Testis (tissue), 5 donors: ENCODE measurements at places on chromosomes 5 and 9.

DNA sequence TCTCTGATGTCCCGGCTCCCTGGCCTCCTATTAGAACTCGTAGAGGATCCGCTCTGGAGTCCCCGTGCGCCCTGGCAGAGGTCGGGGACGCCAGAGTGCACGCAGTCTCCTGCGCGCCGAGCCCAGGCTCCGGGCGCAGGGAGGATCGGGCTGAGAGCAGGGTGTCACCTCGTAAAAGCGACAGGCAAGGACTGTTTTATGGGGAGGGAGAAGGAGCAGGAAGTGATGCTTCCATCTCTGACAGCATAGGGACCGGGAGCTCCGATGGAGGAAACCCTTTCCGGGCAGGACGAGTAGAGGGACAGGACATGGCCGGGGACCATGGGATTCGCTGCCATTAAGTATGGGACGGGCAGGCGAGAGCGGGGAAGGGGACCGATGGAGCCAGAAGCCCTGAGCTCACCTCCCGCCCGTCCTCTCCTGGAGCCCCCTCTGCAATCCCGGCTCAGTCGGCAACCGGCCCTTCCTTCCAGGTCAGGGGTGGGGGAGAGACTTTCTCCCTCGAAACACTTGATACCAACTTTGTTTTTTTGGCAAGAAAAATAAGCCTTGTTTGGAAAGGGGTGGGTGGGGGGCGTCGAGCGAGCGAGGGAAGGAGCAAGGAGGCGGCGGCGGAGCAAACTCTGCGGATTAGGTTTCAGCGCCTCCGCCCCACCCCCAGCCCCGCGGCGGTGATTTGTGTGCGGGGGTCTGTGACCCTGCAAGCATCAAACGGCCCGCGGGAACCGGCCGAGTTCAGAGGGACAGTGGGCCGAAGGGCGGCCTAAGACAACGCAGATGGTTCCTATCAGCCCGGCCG, 12.6 kb downstream of the LMX1B start:
- peaks cover 13% of the 10 kb centered on the region for H3K4me1 ChIP-seq
- no peaks in the 10 kb centered on the region for H3K27me3 ChIP-seq
- H3K36me3 ChIP-seq: no peaks in the 10 kb centered on the region
- no peak for DNase-seq
- peak overlapping the region; percentile 29 for H3K4me3 ChIP-seq

GRCh38 chr9:99072040-99072394, 32.9 kb upstream of the TGFBR1 start:
- H3K36me3 ChIP-seq: no peaks in the 10 kb centered on the region
- H3K4me3 ChIP-seq: no peak overlapping the region
- no peaks in the 10 kb centered on the region for H3K27me3 ChIP-seq

GRCh38 chr9:97501177-97501971, at the start of gene TMOD1:
TMOD1 (plus strand) TSS chr9:97501666; CDS start chr9:97524189, 22,523 bp downstream.
- H3K27ac ChIP-seq: peak within 1 kb of the TSS; percentile 31
- H3K36me3 ChIP-seq: no peaks in the 10 kb centered on the region
- DNase-seq: peak; percentile 56
- no peaks in the 10 kb centered on the region for H3K27me3 ChIP-seq

- no peak for DNase-seq
- no peak overlapping the region for H3K27ac ChIP-seq
- no peaks in the 10 kb centered on the region for H3K27me3 ChIP-seq
These were observed 175.1 kb upstream of the PCSK5 start for GRCh38 chr9:75715360-75715759.

DNA sequence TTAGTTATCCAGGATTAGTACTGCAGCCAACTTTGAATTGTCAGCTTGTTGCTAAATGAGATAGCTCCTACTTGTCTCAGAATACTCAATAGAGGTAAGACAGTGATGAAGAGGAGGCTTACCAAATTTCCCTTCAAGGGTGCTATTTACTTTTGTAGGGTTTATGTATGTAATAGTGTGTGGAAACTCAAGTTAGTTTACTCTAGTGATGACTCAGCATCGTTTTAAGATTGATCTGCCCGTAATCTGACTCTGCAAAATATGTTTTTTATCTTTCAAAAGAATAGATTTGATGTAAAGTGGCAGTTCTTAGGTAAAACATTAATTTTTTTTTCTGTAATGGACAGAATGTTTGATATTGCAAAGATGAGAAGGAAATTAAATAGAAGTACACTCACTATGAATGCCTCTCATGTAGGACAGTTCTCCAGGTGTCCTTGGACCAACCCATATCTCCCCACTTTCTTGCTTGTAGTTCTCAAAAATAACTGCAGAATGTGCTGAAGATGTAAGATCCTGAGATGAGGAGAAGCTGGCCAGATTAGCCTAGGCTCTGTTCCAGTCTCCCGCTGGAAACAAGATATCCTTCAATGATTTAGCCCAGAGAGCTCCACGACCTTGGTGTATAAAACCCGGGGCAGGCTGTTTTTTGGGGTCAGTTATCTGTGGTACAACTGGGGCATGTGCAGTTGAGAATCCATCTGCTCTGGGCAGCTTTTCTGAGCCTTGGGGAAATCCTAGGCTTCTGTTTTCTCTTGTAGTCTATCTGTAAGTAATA, 24.4 kb upstream of the MROH2B start:
- peak overlapping the region; percentile 55 for H3K27ac ChIP-seq
- no peaks in the 10 kb centered on the region for H3K36me3 ChIP-seq
- no peaks in the 10 kb centered on the region for H3K27me3 ChIP-seq
- H3K4me3 ChIP-seq: no peak overlapping the region
- H3K4me1 ChIP-seq: peaks cover 13% of the 10 kb centered on the region
- DNase-seq: peak; percentile 72

DNA sequence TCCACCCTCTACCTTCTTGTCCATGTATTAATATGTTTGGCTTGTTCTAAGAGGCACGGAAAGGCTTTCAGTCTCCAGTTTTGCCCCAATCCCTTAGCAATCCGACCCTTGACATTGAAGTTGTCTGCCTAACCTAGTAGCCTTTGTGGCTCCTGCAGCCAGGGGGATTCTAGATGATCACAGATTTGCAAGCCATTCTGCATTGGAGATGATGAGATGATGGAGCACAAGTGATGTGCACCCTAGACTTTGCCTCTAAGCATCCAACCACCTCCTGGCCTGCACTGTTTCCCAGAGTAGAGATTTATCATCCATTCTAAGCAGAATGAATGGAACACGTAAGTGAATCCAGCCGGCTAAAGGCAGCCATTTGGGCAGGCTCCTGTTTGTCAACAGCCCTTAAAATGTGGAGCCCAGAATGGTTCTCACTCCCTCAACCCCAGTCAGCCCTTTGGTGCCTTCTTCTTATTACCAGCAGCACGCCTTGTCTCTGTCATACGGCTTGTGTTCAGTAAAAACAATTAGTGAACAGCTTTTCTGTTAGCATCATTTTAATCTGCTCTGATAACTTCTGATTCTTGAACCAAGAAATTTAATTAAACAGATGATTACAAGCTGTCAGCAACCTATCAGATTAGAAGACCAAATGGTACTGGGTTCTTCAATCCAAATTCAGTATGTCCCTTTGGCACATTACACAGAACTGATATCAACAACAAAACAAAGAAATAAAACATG, 5.7 kb upstream of the TRAF1 start:
- no peaks in the 10 kb centered on the region for H3K27me3 ChIP-seq
- H3K36me3 ChIP-seq: no peaks in the 10 kb centered on the region
- H3K4me1 ChIP-seq: peaks cover 47% of the 10 kb centered on the region
- H3K4me3 ChIP-seq: no peak overlapping the region
- peak overlapping the region; percentile 5 for H3K27ac ChIP-seq
- no peak for DNase-seq

- H3K4me1 ChIP-seq: no peaks in the 10 kb centered on the region
- DNase-seq: no peak
- no peak overlapping the region for H3K27ac ChIP-seq
- H3K4me3 ChIP-seq: no peak overlapping the region
These were observed 18.3 kb upstream of the IL13 start for GRCh38 chr5:132639706-132640130.

GRCh38 chr5:39815711-39816110, 390.9 kb upstream of the DAB2 start:
- no peak overlapping the region for H3K27ac ChIP-seq
- H3K4me3 ChIP-seq: no peak overlapping the region
- H3K36me3 ChIP-seq: no peaks in the 10 kb centered on the region
- DNase-seq: no peak

- no peak for DNase-seq
- no peak overlapping the region for H3K4me3 ChIP-seq
- no peaks in the 10 kb centered on the region for H3K4me1 ChIP-seq
- H3K36me3 ChIP-seq: no peaks in the 10 kb centered on the region
- H3K27me3 ChIP-seq: no peaks in the 10 kb centered on the region
These were observed 113.0 kb downstream of the SLF1 start for GRCh38 chr5:94731471-94731870.

GRCh38 chr9:85276741-85277140, 465.0 kb downstream of the AGTPBP1 start:
- DNase-seq: no peak
- H3K36me3 ChIP-seq: no peaks in the 10 kb centered on the region
- H3K4me3 ChIP-seq: no peak overlapping the region

GRCh38 chr9:127450243-127450760, 904 bp downstream of the RPL12 start:
- DNase-seq: peak; percentile 20
- H3K36me3 ChIP-seq: no peaks in the 10 kb centered on the region
- H3K4me1 ChIP-seq: peaks cover 20% of the 10 kb centered on the region
- H3K27ac ChIP-seq: peak overlapping the region; percentile 92
- no peaks in the 10 kb centered on the region for H3K27me3 ChIP-seq

DNA sequence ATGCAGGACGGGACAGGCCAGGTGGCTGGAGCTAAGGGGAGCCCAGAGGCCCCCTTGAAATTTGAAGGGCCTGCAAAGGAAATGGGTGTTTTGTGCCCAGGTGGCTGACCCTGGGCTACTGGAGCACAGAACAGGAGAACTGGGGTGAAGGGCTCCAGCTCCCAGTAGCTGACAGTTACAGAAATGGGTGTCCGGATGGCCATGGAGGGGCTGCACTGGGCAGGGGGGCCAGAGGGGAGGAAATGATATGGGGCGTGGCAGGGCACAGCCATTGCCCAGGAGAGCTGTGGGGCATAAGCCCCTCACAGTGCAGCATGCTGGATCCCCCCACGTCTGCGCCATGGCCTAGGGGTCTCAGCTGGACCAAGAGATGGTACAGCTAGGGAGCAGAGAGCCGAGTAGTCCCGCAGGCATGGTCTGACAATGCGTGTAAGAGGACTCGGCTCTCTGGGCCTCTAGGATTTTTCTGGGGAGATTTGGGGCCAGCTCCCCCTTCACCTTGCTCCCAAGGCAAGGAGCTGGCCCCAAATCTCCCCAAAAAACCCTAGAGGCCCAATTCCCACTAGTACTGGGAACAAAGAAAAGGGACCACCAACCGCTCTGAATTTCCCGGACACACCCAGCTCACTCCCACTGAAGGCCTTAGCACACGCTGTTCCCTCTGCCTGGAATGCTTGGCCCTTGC, 7.9 kb upstream of the CARD19 start:
- H3K4me3 ChIP-seq: no peak overlapping the region
- no peak overlapping the region for H3K27ac ChIP-seq
- DNase-seq: peak; percentile 4
- peaks cover 5% of the 10 kb centered on the region for H3K4me1 ChIP-seq
- no peaks in the 10 kb centered on the region for H3K36me3 ChIP-seq

DNA sequence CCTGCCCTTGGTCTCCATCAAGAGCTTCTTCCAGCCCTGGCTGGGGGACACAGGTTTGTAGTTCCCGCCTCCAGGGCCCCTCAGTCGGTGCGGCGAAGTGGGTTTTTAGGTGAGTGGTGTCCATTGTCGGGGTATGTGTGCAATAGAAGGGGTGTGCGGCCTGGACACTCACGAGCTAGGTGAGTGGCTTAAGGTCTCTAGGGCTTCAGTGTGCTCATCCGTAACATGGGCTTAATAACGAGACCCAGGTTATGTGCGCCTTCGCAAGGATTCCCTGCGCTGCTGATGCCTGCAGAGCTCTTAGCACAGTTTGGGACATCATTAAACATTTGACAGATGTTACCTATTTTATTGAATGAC, 656 bp downstream of the CEP78 start:
- H3K4me1 ChIP-seq: peaks cover 4% of the 10 kb centered on the region
- DNase-seq: peak; percentile 23
- no peaks in the 10 kb centered on the region for H3K27me3 ChIP-seq
